ENCODE measurements at places on chromosomes 3 and 15.

- no peak for DNase-seq
Measured at GRCh38 chr15:75723847-75724660, 11.4 kb upstream of the CSPG4 start.

GRCh38 chr15:101105059-101105891 is 146.6 kb downstream of the CHSY1 start:
- DNase-seq: no peak

DNA sequence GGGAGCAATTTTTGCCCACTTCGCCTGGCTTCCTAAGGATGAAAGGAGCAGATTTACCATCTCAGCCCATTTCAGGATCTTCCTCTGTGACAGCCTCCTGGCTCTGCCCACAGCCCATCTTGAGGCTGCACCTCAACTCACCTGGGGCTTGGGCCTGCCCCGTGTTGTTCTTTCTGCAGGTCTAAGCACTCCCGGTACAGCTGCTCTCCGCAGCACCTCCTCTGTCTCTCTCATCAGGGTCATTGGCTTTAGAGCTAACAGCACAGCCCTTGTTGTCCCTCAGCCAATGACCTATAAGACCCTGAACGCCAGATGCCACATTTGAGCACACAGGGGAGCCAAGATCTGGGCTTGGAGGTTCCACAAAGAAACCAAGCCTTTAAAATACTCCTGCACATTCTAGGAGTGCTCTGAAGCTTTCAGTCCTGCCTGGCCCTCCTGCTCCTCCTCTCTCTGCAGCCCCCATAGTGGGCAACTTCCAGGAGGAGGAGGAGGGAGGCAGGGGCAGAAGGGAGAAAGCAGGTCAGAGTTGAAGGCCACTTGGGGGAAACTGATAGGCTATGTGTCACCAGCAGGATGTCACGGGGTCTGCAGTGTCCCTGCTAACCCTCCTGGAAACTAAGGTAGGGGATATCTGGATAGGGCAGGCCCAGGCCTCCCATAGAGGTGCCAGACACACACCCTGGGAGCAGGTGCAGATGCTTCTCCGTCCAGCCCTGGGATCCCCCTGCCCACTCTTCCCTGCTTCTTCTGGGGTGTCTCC is 115.6 kb downstream of the ETFA start:
- DNase-seq: no peak

DNA sequence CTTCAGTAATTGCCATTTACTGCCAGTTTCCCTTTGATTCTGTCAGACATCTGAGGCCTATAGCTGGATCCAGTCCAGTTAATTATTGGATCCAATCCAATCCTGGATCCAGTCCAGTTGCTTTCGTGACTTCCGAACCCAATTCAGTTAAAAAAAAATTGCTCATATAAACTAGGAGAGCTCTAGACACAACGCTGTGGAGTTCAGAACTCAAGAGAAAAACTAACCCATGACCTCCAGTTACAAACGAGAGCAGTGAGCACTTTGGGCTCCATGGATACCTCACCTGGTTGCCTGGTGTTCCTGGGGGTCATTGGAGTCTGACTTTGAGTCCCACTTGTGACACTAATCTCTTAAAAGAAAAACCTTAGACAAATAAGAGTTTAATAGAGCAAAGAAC is 269.8 kb downstream of the THSD4 start:
- no peak for DNase-seq

- DNase-seq: no peak
Measured at GRCh38 chr3:175620093-175620492, 761.0 kb downstream of the NAALADL2 start.

- no peak for DNase-seq
Measured at GRCh38 chr15:50009634-50010033, 109.4 kb downstream of the ATP8B4 start.

- no peak for DNase-seq
Measured at GRCh38 chr3:2415083-2415482, 316.4 kb downstream of the CNTN4 start.

DNA sequence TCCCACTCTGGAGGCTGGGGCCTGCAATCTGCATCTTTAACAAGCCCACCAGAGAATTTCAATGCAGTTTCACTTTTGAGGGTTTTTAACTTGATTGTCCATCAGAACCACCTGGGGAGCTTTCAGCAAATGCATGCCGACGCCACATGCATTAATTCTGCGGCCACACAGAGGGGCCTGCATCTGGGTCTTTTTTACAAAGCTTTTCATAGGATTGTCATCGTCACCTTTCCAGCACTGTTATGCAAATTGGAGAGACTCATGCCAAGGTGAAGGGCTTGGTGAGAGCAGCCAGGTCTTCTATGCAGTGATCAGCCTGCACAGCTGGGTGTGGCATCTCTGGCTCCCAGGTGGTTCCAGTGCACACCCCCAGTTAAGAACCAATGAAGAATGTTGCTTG is 143.0 kb upstream of the CTDSPL start:
- no peak for DNase-seq

DNA sequence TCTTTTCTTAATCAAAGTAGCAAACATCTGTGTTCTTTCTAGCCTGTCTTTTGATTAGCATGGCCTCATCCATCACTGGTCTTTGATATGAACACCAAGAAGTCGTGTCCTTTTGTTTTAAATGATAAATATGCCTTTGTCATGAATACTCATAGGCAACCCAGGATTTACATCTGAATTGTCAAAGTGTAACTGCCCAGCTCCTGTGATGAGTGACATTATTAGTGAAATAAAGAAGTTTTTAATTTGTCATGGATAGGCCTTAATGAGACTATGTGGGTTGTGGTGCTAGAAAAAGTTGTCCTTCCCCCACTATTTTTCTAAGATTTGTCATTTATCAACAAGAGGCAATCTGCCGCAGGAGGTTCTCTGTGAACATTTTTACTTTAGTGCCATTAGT is 150.0 kb downstream of the CDIN1 start:
- DNase-seq: no peak

DNA sequence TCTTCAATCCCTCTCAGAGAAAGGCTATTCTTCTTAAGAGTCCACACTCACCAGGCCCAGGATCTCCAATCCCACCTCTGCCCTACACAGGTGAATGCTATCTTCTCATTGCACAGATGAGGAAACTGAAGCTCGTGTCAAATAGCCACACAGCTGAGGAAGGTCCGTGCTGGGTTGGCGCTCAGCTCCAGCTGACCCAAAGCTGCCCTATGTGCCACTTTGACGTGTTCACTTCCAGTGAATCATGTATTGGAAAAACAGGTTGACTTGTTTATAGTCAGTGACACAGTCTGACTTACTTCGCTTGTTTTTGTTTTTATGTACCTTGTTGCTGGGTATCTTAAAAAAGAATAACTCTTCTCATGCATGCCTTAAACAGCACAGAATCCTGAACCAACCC is 32.4 kb upstream of the ALDH1A3 start:
- no peak for DNase-seq

Measured in T-cell (primary cell).